ENCODE measurements at places on chromosomes 12 and 14.

GRCh38 chr12:76366163-76366562 is 17.9 kb upstream of the BBS10 start:
- no peak for DNase-seq

DNA sequence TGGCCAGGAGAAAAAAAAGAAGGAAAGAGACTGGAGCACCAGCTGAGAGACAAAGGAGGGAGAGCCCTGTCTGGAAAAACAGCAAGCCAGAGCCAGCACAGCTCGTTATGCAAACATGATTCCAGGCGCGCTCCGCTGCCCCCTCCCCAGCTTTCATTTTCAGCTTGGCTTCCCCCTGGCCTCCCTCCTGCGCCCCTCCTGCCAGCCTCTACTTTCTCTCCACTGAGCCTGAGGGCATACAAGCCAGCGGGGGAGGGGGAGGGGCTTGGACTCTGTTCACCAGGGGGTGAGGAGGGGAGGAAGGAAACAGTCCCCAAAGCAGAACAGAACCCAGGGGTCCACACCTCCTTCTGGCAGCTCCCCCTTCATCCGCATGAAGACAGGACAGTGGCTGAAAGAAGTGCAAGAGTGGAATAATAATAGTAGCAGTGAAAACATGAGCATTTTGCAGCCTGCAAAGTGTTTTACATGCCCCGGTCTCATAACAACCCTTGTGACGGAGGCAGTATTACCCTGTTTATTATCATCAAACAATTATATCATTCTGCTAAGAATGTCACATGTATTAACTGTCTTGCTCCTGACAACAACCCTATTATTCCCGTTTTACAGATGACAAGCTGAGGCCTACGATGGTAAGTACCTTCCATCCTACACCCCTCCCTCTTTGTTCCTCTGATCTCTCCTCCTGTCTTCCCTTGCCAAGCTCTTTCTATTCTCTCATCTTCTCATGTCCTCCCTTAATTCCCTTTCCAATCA is 24.2 kb downstream of the SMUG1 start:
- no peak for DNase-seq

DNA sequence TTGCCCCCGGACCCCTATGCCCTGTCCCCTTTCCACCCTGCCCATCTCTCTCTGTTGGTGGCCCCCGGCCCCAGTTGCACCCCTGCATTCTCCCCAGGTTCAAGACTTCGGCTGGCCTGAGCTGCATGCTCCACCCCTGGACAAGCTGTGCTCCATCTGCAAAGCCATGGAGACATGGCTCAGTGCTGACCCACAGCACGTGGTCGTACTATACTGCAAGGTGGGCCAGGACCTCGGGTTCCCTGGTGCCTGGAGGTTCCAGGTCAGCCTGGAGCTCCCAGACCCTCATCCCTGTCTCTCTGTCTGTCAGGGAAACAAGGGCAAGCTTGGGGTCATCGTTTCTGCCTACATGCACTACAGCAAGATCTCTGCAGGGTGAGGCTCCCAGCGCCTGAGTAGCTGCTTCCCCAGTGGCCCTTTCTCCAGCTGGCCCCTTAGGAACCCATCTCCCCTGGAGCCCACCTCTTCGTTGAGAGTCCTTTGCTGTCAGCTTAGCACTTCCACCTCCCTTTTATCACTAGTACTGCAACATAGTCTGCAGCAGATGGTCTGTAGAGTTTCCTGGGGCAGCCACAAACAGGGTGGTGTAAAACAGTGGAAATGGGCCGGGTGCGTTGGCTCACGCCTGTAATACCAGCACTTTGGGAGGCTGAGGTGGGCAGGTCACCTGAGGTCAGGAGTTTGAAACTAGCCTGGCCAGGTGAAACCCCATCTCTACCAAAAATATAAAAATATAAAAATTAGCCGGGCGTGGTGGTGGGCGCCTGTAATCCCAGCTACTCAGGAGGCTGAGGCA is 5.8 kb downstream of the TNS2 start:
- no peak for DNase-seq

DNA sequence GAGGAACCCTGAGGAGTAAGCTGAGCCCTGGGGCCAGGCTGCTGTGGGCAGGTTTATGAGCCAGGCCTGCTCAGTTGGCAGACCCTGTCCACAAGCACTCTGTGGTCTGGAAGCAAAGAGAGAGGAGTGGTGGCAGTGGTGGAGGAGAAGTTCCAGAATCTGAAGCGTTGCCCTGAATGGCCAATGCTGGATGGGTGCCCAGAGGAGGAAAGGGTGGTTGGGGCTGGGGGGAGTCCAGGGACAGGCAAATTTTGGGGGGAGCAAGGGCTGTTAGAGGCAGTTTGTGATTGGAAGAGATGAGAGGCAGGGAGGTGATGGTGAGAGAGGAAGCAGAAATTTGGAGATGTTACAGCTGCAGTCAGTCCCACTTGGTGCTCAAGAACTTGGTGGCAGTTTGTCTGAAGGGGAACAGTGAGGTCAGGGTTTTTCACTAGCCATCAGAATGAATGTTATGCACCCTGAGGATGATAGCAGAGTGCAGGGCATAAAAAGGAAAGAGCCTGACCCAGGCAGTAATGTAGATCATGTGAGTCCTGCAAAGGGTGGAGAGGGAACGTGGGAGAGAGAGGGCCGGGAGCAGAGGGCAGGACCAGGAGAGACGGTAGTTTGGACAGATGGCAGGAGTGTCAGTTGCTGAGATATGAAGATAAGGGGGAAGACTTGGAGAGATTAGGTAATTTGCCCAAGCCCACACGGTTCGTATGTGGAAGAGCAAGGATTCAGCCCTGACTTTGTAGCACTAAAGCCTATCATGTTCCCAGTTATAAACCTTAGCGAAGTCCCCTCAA is 51.2 kb downstream of the GALNT8 start:
- DNase-seq: no peak

DNA sequence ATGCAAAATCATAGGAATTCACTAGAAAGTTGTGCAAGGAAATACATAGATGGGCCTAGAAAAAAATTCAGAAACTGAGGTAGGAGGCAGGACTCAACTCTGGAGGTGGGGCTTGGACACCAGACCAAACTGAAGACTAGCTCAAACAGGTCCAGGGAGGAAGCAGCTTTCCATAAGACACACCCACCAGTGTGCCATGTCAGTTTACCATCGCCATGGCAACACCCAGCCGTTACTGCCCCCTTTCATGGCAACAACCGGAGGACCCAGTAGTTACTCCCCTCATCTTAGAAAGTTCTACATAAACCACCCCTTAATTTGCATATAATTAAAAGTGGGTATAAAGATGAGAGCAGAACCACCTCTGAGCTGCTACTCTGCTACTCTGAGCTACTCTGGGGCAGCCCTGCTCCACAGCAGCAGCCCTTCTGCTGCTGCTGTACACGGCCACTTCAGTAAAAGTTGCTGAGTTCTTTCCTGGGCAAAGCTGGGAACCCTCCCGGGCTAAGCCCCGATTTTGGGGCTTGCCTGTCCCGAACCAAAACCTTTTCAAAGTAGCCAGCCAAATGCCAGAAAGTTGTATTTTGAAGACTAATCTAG is 30.8 kb upstream of the NINJ2 start:
- DNase-seq: no peak

GRCh38 chr12:79373896-79374499 is 316.8 kb downstream of the PAWR start:
- DNase-seq: no peak

All from effector memory CD8-positive, alpha-beta T cell (primary cell).